ENCODE measurements at places on chromosomes 3 and 15. TPM values are rescaled to one million over a fixed set of nuclear protein-coding genes. Genes with fewer than 3 reads are reported as not detected.

DNA sequence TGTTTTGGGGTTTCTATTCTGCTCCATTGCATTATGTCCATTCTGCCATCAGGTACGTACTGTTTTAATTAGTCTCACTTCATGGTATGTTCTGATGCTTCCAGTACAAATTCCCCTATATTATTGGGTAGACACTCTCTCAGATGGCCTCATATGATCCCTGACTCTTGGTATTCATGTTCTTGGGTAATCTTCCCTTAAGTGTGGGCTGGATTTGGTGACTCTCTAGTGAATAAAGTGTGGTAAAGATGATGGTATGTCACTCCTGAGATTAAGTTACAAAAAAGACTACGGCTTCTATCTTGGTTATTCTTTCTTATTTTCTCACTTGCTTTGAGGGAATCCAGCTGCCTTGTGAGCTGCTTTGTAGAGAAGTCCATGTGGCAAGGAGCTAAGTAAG lies 89.6 kb upstream of the TBC1D5 start:
- no peak for DNase-seq
- no peaks in the 10 kb centered on the region for H3K27me3 ChIP-seq
- H3K4me1 ChIP-seq = no peaks in the 10 kb centered on the region
- H3K27ac ChIP-seq = no peak overlapping the region
- H3K36me3 ChIP-seq = no peaks in the 10 kb centered on the region

- no peak overlapping the region for H3K27ac ChIP-seq
- no peaks in the 10 kb centered on the region for H3K4me1 ChIP-seq
- no peak overlapping the region for H3K4me3 ChIP-seq
- no peaks in the 10 kb centered on the region for H3K36me3 ChIP-seq
- no peak for DNase-seq
Observed at GRCh38 chr3:14374444-14374883, 27.9 kb upstream of the SLC6A6 start.

WWTR1 gene
- total RNA-seq = 4.5 TPM

- H3K27me3 ChIP-seq = no peaks in the 10 kb centered on the region
- H3K36me3 ChIP-seq = no peaks in the 10 kb centered on the region
- H3K27ac ChIP-seq = no peak overlapping the region
Observed at GRCh38 chr3:49563040-49563578, 8.8 kb downstream of the BSN start.

SEMA6D gene
- total RNA-seq = 1.8 TPM

DOCK3 gene
- 0.08 TPM for total RNA-seq

IL17RB gene
- 11.8 TPM for total RNA-seq
